ENCODE measurements at places on chromosomes 3 and 15. TPM values are rescaled to one million over a fixed set of nuclear protein-coding genes. Genes with fewer than 3 reads are reported as not detected.

- no peak for DNase-seq
- no peaks in the 10 kb centered on the region for H3K36me3 ChIP-seq
- no peak overlapping the region for H3K4me3 ChIP-seq
- no peak overlapping the region for H3K27ac ChIP-seq
- no peaks in the 10 kb centered on the region for H3K27me3 ChIP-seq
- peaks cover 2% of the 10 kb centered on the region for H3K4me1 ChIP-seq
Measured at GRCh38 chr15:39358441-39359041, 222.3 kb upstream of the THBS1 start.

DNA sequence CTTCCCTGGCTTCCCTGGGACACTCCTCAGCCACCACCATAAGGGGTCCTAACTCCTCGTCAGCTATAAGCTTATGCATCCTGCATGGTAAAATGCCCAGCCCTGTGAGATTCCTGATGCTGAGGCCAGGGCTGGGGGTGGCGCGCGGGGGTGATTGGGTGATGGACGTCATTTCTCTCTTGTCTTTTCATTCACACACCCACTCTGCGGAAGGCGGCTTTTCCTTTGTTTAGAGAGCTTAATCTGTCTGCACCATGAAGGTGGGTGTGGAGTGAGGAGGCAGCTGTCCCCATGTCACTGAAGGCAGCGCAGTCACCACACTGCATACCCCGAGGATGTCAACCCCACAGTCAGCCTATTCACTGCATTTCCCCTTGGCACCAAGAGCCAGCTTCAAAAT, 110.0 kb upstream of the NSMCE3 start:
- H3K27ac ChIP-seq, result peak overlapping the region; percentile 93
- H3K4me1 ChIP-seq, result peaks cover 27% of the 10 kb centered on the region
- peaks cover 6% of the 10 kb centered on the region for H3K36me3 ChIP-seq
- peak; percentile 40 for DNase-seq
- peaks cover 18% of the 10 kb centered on the region for H3K27me3 ChIP-seq

- DNase-seq, result no peak
- no peaks in the 10 kb centered on the region for H3K27me3 ChIP-seq
- H3K4me3 ChIP-seq, result no peak overlapping the region
- H3K36me3 ChIP-seq, result no peaks in the 10 kb centered on the region
- H3K27ac ChIP-seq, result no peak overlapping the region
Measured at GRCh38 chr15:33846142-33846541, 122.2 kb upstream of the CHRM5 start.

GRCh38 chr15:73941044-73941443, 14.8 kb downstream of the LOXL1 start:
- DNase-seq, result no peak
- H3K27me3 ChIP-seq, result peaks cover 10% of the 10 kb centered on the region

- no peaks in the 10 kb centered on the region for H3K4me1 ChIP-seq
- H3K36me3 ChIP-seq, result peaks cover 8% of the 10 kb centered on the region
- no peaks in the 10 kb centered on the region for H3K27me3 ChIP-seq
- DNase-seq, result no peak
- no peak overlapping the region for H3K4me3 ChIP-seq
Measured at GRCh38 chr15:70336425-70337009, 238.8 kb upstream of the TLE3 start.

DNA sequence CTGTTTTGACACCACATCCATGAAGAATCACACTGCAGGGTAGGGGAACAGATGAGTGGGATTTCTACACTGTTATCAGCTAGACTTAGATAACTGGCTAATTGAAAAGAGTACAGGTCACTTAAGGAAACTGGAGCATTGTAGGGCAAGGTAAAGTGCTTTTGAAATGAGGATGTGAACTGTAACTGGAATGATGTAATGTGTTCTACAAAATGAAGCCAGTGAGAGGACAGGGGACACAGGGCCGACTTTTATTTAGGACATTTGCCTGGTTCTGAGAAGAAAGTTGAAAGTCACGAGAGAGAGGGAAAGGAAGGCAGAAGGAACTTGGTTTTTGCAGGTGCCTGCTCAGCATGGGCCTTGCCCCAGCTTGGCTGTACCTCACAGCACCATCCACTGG, 50.5 kb downstream of the IGF1R start:
- H3K36me3 ChIP-seq, result peaks cover 5% of the 10 kb centered on the region
- peak overlapping the region; percentile 65 for H3K4me3 ChIP-seq
- peak overlapping the region; percentile 96 for H3K27ac ChIP-seq
- no peak for DNase-seq

DNA sequence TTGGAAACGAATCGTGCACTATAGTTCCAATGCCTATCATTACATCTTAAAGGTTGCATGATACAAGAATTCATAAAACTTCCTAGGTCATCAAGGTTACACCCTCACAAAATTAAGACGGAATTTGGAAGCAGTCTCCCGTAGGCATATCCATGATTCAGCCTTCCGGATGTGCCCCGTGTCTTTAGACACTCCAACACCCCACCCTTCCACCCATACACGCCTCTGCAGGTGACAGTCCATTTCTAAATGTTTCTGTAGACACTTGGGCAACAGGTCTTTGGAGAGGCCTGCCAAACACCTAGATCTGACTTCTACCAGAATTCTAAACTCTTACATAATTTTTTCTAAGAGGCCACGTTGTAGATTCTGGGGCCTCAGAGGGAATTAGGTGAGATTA, 49.8 kb downstream of the LDHAL6B start:
- no peak overlapping the region for H3K4me3 ChIP-seq
- H3K27me3 ChIP-seq, result no peaks in the 10 kb centered on the region
- no peaks in the 10 kb centered on the region for H3K36me3 ChIP-seq

DNA sequence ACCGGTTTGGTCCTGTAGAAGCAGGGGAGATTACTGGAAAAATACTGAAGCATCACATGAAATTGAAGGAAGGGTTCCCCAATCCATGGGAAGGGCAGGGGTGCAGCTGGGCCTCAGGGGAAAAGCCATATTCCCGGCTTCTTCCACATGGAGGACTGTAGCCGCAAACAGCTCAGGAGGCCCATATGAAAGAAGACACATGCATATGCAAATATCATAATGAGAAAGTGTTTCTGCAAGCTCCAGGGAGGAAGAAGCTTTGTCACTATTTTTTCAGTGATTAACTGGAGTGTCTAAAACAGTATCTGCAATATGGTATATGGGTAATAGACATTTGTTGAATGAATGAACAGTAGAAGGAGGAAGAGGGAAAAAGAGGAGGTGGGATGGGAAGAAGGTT, 19.1 kb downstream of the DPH3 start:
- DNase-seq, result no peak
- H3K27me3 ChIP-seq, result no peaks in the 10 kb centered on the region
- H3K4me3 ChIP-seq, result peak overlapping the region; percentile 34
- H3K27ac ChIP-seq, result no peak overlapping the region
- H3K36me3 ChIP-seq, result no peaks in the 10 kb centered on the region

GRCh38 chr15:31338318-31338878, 11.8 kb downstream of the KLF13 start:
- no peak for DNase-seq
- no peaks in the 10 kb centered on the region for H3K36me3 ChIP-seq
- peak overlapping the region; percentile 64 for H3K27ac ChIP-seq
- H3K27me3 ChIP-seq, result peaks cover 4% of the 10 kb centered on the region

DNA sequence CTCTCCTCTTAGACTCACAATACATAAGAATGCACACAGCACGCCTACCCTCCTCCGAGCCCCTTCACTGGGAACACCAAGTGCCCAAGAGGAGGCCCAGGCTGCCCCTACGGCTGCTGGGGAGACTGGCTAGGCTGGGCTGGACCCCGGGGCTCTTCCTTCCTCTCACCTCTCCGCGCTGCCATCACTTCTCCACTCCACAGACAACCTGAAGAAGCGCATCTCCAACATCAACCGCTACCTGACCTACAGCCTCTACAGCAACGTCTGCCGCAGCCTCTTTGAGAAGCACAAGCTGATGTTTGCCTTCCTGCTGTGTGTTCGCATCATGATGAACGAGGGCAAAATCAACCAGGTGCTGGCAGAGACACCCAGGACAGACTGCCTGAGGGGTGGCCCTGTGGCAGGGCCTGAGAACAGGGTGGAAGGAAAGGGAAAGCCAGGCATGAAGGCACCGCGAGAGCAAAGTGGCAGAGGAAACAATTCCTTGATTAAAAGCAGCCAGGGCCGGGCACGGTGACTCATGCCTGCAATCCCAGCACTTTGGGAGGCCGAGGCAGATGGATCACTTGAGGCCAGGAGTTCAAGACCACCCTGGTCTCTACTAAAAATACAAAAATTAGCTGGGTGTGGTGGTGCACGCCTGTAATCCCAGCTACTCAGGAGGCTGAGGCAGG, 51.6 kb downstream of the SEMA3G start:
- H3K27ac ChIP-seq, result no peak overlapping the region
- H3K36me3 ChIP-seq, result no peaks in the 10 kb centered on the region
- H3K27me3 ChIP-seq, result no peaks in the 10 kb centered on the region
- H3K4me3 ChIP-seq, result no peak overlapping the region
- no peaks in the 10 kb centered on the region for H3K4me1 ChIP-seq
- DNase-seq, result no peak

DNA sequence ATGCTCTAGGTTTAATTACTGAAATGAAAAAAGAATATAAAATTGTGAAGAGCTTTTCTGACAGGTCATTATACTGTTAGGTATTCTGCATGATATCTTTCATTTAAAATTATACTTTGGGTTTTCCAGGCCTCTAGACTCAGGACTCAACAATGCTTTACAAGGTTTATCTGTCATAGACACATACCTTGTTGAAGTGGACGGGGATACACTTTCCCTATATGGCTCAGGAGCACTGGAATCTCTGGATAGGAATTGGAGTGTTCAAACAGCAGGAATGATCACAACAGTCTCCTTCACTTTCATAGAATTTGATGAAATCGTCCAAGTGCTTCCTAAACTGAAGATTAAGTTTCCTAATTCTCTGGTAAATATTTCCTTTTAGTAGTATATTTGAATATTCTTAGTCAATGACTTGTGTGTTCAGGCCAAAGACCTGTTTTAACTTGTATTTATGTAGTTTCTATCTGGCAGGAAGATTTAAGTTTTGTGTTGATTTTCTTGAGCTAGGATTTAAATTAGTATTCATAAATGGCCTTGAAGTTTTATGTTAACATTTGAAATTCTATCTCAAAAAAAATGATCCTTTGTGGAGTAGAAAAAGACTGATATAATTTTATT, 106.9 kb upstream of the THSD4 start:
- no peak for DNase-seq
- no peaks in the 10 kb centered on the region for H3K36me3 ChIP-seq
- H3K27ac ChIP-seq, result no peak overlapping the region
- H3K27me3 ChIP-seq, result no peaks in the 10 kb centered on the region

- H3K36me3 ChIP-seq, result no peaks in the 10 kb centered on the region
- H3K27ac ChIP-seq, result no peak overlapping the region
- H3K4me3 ChIP-seq, result no peak overlapping the region
- H3K4me1 ChIP-seq, result no peaks in the 10 kb centered on the region
Measured at GRCh38 chr3:101117980-101118379, 124.8 kb upstream of the ABI3BP start.

GRCh38 chr3:150989208-150989607, 16.7 kb upstream of the CLRN1 start:
- DNase-seq, result no peak
- H3K27ac ChIP-seq, result no peak overlapping the region
- no peaks in the 10 kb centered on the region for H3K27me3 ChIP-seq
- H3K4me1 ChIP-seq, result no peaks in the 10 kb centered on the region

- no peaks in the 10 kb centered on the region for H3K27me3 ChIP-seq
- no peak for DNase-seq
- H3K36me3 ChIP-seq, result peaks cover 4% of the 10 kb centered on the region
Measured at GRCh38 chr3:63727233-63727632, 74.8 kb downstream of the SNTN start.

DNA sequence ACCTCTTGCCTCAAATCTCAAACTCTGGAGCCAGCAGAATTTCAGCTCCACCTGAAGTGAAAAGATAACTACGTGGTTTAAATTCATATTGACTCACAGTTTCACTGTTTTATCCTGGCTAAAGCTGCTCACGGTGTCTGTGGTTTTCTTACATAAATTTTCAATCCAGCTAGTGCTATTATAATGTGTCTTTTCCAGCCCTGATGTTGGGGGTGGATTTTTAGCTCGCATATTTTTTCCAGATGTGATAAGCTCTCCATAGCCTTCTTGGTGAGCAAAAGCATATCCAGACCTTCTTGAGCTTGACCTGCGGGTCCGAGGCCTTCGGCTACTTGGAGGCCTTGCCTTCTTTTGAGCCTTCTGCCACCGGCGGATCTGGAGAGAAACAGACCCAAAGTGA, 239.3 kb downstream of the DTWD1 start:
- H3K4me3 ChIP-seq, result no peak overlapping the region
- no peaks in the 10 kb centered on the region for H3K4me1 ChIP-seq
- no peaks in the 10 kb centered on the region for H3K27me3 ChIP-seq

GRCh38 chr15:55937040-55937439, 56.4 kb downstream of the NEDD4 start:
- H3K27me3 ChIP-seq, result no peaks in the 10 kb centered on the region
- no peak overlapping the region for H3K4me3 ChIP-seq
- no peaks in the 10 kb centered on the region for H3K36me3 ChIP-seq
- DNase-seq, result no peak
- H3K27ac ChIP-seq, result no peak overlapping the region

- H3K27me3 ChIP-seq, result peaks cover 2% of the 10 kb centered on the region
- peak overlapping the region; percentile 99 for H3K4me3 ChIP-seq
- H3K36me3 ChIP-seq, result no peaks in the 10 kb centered on the region
Measured at GRCh38 chr3:41199866-41200668, 762 bp downstream of the CTNNB1 start.

DNA sequence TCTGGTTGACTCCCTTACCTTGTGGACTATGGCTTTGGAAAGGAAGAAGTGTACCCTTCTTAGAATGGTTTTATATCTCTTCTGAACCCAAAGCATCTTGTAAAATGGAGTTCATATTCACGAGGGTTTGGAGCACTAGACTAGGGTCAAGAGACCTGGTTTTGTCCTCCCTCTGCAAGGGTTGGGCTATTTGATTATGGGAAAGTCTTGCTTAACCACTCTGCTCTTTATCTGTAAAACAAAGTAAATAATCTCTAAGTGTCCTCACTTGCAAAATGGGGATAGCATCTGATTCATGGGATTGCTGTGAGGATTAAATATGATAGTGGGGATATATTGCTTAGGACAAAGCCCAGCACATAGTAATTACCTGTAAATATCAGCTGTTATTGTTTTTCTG, 17.9 kb upstream of the SLC2A2 start:
- DNase-seq, result no peak
- no peaks in the 10 kb centered on the region for H3K36me3 ChIP-seq
- peaks cover 4% of the 10 kb centered on the region for H3K4me1 ChIP-seq
- no peak overlapping the region for H3K4me3 ChIP-seq

- H3K36me3 ChIP-seq, result peaks cover 3% of the 10 kb centered on the region
- no peak overlapping the region for H3K27ac ChIP-seq
- DNase-seq, result no peak
- no peaks in the 10 kb centered on the region for H3K4me1 ChIP-seq
- H3K4me3 ChIP-seq, result no peak overlapping the region
- peaks cover 4% of the 10 kb centered on the region for H3K27me3 ChIP-seq
Measured at GRCh38 chr3:58326267-58326900, 6.3 kb upstream of the PXK start.

GRCh38 chr3:71681224-71681668, 44.0 kb downstream of the EIF4E3 start:
- H3K27me3 ChIP-seq, result no peaks in the 10 kb centered on the region
- DNase-seq, result peak; percentile 75
- H3K4me3 ChIP-seq, result no peak overlapping the region
- H3K36me3 ChIP-seq, result no peaks in the 10 kb centered on the region
- H3K27ac ChIP-seq, result no peak overlapping the region

The HGD gene
- not detected for total RNA-seq

The CRBN gene
- 52.6 TPM for total RNA-seq

The SLC26A6 gene
- total RNA-seq, result 26.0 TPM

The LACTB gene
- total RNA-seq, result 20.1 TPM

The ITPKA gene
- 1.1 TPM for total RNA-seq

The FAM107A gene
- total RNA-seq, result not detected

The TERC gene
- 6.4 TPM for total RNA-seq

The TRH gene
- total RNA-seq, result 1.7 TPM

The CCDC80 gene
- 0.86 TPM for total RNA-seq

The FBXL2 gene
- total RNA-seq, result 21.4 TPM

The PRKCD gene
- total RNA-seq, result 5.4 TPM

The FANCD2OS gene
- not detected for total RNA-seq

All from glutamatergic neuron (in vitro differentiated cells).